Adrenal gland (tissue), 19 donors: ENCODE measurements at places on chromosomes 7 and 10.

GRCh38 chr10:1661859-1662437 lies 75.4 kb downstream of the ADARB2 start:
- DNase-seq, result no peak

GRCh38 chr10:71880425-71881306 lies 29.6 kb upstream of the PSAP start:
- DNase-seq, result peak; percentile 51

- no peak for DNase-seq
Measured at GRCh38 chr10:71230656-71231025, 18.3 kb downstream of the UNC5B start.

DNA sequence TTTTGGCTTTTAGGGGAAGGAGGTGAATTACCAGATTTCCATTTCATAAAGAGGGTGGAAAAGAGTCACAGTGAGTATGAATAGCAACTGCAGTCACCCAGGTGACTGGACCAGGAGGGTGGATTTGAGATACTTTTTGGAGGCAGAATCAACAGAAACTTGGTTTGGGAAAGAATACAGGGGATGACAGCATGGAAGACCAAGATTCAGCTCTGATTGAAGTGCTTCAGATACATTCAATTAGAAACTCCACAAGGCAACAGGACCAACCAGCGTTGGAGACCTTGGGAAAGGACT lies 83.0 kb downstream of the SGMS1 start:
- no peak for DNase-seq

- no peak for DNase-seq
Measured at GRCh38 chr10:69668721-69669120, 38.7 kb downstream of the FAM241B start.

- no peak for DNase-seq
Measured at GRCh38 chr7:34107276-34107675, 201.9 kb downstream of the BMPER start.

- DNase-seq, result no peak
Measured at GRCh38 chr10:34698979-34699378, 116.1 kb downstream of the PARD3 start.

GRCh38 chr7:116820149-116820548 lies 42.2 kb upstream of the CAPZA2 start:
- no peak for DNase-seq

DNA sequence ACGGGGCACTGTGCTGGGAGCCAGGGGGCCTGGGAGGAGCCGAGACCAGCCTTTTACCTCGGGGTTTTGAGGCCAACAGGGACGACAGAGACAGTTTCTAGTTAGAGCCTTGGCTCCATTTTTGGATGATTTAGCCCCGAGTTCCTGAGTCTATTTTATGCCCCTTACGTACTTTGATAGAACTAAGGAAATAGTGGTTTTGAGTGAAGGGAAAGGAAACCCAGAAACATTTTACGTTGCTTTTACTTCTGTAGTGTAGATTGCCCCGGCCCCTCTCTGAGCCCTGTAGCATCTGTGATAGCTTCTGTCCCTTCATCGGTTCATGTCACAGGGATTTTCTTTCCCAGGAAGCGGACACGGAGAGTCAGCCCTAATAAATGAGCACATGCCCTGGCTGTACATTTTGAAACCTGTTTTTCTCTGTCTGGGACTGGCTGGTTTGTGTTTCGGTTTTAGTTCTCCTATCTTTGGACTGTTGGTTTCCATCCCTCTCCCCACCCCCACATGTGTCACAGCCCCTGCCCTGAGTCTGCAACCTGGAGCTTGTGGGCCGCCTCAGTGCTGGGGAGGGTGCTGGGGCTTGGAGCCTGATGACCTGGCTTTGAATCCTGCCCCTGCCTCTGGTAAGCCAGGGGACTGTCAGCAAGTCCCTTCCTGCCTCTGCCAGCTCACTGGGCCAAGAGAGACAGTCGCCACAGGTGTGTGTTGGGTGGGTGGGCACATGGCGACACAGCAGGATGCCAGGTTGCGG lies 6.9 kb upstream of the ORAI2 start:
- DNase-seq, result no peak

DNA sequence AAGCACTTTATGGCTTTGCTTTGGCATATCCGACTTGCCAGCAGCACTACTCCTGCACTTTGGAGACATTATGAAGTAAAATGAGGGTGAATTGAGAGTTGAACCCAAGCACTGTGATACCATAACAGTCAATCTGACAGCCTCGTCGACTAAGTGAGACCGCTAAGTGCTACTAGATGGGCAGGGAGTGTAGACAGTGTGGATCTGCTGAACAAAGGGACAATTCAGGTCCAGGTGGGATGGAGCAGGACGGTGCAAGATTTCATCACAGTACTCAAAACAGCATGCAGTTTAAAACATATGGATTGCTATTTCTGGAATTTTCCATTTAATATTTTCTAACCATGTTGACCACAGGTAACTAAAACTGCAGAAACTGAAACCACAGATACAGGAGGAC lies 20.8 kb upstream of the PRTFDC1 start:
- no peak for DNase-seq

- DNase-seq, result no peak
Measured at GRCh38 chr7:30893357-30893756, 18.3 kb upstream of the AQP1 start.

GRCh38 chr7:133021196-133021595 lies 60.7 kb downstream of the CHCHD3 start:
- DNase-seq, result no peak

DNA sequence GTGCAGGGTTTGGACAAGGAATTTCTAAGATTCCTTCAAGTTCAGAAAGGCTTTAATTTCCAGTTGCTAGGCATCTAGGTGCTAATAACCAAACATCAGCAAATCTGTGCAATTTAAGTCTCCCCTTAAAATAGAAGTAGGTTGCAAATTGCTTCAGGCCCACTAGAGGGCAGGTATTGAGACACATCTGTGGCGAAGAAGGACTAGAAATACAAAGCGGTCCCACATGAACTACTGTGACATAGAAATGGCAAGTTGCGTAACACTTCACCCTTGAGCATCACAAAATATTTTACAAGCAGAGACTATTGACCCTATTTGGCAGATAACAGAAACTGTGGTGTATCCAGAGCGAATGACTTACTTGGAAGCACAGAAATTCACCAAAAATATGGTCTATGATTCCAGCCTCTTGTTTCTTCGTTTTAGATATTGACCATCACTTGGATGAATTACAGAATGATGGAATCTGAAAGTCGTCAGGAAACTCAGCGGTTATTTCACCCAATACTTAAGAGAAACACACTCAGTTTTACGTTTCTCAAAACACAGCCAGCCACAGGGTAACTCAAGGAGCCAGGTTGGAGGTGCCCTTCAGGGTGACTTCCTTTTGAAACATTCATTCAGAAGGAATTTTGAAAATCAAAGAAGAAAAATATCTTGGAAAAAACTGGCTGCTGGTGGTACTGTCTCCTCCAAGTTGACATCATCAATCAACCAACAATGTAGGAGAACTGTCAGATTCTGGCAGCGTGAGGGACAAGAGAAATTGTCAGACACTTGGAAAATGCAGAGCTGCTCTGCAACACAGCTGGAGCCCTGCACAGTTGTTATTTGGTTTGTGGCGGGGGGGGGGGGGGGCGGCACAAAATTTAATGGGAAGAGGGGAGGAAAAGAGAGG lies 256.3 kb upstream of the MINDY3 start:
- no peak for DNase-seq

DNA sequence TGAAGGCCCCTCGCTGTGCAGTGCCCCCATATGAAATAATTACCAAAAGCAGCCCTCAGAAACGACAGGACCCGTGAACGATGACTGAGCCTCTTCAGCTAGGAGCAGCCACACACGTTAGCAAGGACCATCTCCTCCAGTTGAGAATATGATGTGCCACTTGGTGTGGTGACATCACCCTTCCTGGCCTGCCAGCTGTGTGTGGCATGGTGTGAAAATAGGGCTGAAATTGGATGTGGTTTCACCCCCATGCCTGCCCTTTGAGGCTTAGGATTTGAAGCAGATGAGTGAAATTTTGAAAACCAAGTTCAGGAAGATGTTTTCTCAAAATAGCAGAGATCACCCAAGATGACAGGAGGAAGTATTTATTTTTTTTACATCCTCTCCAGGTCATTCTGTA lies 49.1 kb upstream of the BTBD16 start:
- no peak for DNase-seq

GRCh38 chr10:91569522-91569921 lies 63.3 kb downstream of the PPP1R3C start:
- no peak for DNase-seq

GRCh38 chr10:130931256-130931655 lies 380.3 kb downstream of the TCERG1L start:
- no peak for DNase-seq

- no peak for DNase-seq
Measured at GRCh38 chr7:159023206-159023605, 121.5 kb downstream of the VIPR2 start.
